ENCODE measurements at places on chromosomes 3 and 15. TPM values are rescaled to one million over a fixed set of nuclear protein-coding genes. Genes with fewer than 3 reads are reported as not detected.

DNA sequence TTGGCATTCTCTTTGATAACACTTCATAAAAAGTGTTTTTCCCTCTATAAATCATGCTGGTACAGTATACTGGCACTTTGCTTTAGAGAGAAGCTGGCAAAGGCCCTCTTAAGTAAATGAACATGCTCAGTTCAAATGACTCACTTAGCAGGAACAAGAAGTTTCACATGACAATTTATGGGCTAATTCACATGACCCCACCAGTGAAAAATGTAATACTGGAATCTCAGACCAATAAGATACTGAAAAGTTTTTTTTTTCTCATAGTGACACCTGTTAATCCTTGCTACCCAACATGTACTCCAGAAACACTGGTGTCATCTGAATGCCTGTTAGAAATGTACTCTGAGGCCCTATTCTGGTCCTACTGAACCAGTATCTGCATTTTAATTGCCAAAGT lies 13.9 kb downstream of the BTBD1 start:
- no peaks in the 10 kb centered on the region for H3K4me1 ChIP-seq
- no peak overlapping the region for H3K27ac ChIP-seq
- H3K27me3 ChIP-seq = no peaks in the 10 kb centered on the region
- H3K4me3 ChIP-seq = no peak overlapping the region
- no peaks in the 10 kb centered on the region for H3K36me3 ChIP-seq

DNA sequence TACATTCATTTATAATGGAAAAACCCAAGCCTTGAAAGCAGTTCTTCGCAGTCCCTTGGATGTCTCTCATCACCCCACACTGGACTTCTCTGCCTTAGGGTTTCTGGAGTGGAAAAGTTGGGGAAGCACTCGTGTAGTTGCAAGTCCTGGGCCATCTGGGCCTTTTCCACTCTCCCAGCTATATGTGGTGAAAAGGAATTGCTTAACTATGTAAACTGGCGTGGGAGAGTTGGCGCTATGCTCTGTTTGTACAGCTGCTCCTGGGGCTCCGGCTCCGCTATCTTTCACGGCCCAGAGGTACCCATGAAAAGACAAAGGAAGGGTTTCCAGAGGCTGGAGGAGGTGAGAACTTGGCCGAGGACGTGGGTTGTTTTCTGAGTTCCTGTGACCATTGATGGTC lies 81.1 kb upstream of the MYZAP start:
- H3K27me3 ChIP-seq = no peaks in the 10 kb centered on the region
- H3K4me3 ChIP-seq = no peak overlapping the region
- H3K36me3 ChIP-seq = no peaks in the 10 kb centered on the region
- peak overlapping the region; percentile 97 for H3K27ac ChIP-seq
- H3K4me1 ChIP-seq = peaks cover 42% of the 10 kb centered on the region

MRAS gene
- 25.3 TPM for total RNA-seq

THBS1 gene
- total RNA-seq = 95.7 TPM

SPTSSB gene
- 94.5 TPM for total RNA-seq

MESP2 gene
- total RNA-seq = 1.4 TPM

DNA sequence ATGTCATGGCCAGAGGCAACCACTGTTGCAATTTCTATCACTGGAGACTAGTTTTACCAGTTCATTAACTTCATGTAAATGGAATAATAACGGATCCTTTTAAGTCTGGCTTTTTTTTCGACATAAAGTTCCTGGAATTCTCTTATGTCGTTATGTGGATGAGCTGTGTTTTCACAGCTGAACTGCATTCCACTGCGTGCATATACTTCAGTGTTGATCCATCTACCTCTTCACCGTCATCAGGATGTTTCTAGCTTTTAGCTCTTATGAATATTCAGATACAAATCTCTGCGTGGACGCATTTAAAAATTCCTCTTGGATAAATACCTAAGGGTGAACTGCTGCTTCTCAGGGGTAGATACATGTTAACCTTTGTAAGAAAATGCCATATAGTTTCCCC lies 15.6 kb upstream of the CYFIP1 start:
- no peak overlapping the region for H3K4me3 ChIP-seq
- no peaks in the 10 kb centered on the region for H3K36me3 ChIP-seq
- H3K4me1 ChIP-seq = no peaks in the 10 kb centered on the region
- DNase-seq = no peak
- H3K27ac ChIP-seq = no peak overlapping the region

DNA sequence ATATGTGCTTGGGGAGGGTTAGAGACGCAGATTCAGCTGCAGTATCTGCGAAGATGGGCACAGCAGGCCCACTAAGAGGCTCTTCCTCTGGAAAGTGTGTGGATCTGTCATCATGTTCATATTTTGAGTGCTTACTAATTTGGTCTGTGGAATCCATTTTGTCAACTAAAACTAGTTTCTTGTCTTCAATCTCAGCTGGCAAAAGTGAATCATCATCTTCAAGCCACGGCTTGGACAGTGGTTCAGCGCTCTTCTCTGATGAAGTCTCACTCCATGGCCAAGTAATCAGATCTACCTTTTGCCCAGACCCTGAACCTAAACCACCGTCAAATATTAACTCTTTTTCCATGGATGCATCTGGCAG lies 76.2 kb downstream of the IMPG2 start:
- no peak overlapping the region for H3K4me3 ChIP-seq
- H3K27me3 ChIP-seq = no peaks in the 10 kb centered on the region
- no peaks in the 10 kb centered on the region for H3K36me3 ChIP-seq
- DNase-seq = no peak
- H3K4me1 ChIP-seq = no peaks in the 10 kb centered on the region

DNA sequence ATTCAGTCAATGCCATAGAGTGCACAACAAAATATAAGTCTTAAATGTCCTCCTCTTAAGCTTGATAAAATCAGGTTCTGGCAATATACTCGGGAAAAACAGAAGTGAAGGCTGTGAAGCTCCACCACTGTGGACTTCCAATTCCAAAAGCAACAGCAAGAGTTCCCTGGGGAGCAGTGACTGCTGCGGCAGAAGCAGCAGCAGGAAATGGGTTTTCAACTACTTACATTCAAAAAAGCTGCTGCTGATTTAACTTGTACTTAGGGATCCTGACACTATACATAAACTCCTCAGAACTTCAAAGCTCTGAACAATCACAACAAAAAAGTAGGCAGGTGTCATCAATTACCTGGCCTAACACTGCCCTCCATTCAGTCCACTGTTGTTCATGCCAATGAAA lies 4.7 kb downstream of the CEP152 start:
- no peak for DNase-seq
- H3K36me3 ChIP-seq = no peaks in the 10 kb centered on the region
- H3K27me3 ChIP-seq = no peaks in the 10 kb centered on the region
- H3K4me3 ChIP-seq = no peak overlapping the region
- H3K27ac ChIP-seq = no peak overlapping the region
- no peaks in the 10 kb centered on the region for H3K4me1 ChIP-seq

DNA sequence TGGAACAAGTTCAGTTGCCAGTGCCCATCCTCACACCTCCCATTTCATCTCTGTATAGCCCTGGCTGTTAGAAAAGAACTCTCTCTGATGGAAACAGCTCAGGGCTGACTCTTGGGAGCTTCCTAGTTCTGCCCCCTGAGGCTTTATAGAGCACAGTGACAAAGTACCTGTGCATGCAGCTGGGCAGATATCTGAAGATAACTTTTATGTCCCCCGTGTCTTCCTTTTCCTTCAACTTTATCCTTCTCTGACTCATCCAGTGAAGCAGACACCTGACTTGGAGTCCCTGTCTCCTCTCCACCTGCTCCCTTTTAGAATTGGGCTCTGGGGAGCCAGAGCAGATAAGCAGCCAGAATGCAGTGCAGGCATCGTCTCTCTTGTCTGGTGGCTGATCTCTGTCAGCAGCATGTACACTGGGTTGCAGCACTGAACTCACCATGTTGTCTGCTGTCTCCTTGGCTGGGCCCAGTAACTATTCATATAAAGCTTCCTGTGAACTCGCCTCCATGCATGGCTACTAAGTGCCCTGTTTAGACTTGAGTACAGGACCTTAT lies 53.9 kb upstream of the PLXNA1 start:
- no peak for DNase-seq
- H3K4me3 ChIP-seq = no peak overlapping the region
- H3K27ac ChIP-seq = no peak overlapping the region
- no peaks in the 10 kb centered on the region for H3K36me3 ChIP-seq
- no peaks in the 10 kb centered on the region for H3K27me3 ChIP-seq
- no peaks in the 10 kb centered on the region for H3K4me1 ChIP-seq

OSTN gene
- total RNA-seq = 0.09 TPM

Measured in prostate gland (tissue), 2 donors.